ENCODE measurements at places on chromosomes 6 and 20. TPM values are rescaled to one million over a fixed set of nuclear protein-coding genes. Genes with fewer than 3 reads are reported as not detected.
A peak's percentile ranks its signal among the peaks of the same experiment; 100 is the strongest.

The IL17F gene
- total RNA-seq = not detected

The SALL4 gene
- total RNA-seq = 0.26 TPM

- peaks cover 22% of the 10 kb centered on the region for H3K4me1 ChIP-seq
- no peak for DNase-seq
- no peak overlapping the region for H3K27ac ChIP-seq
- no peaks in the 10 kb centered on the region for H3K36me3 ChIP-seq
Observed at GRCh38 chr6:40325791-40326190, 261.4 kb downstream of the LRFN2 start.

DNA sequence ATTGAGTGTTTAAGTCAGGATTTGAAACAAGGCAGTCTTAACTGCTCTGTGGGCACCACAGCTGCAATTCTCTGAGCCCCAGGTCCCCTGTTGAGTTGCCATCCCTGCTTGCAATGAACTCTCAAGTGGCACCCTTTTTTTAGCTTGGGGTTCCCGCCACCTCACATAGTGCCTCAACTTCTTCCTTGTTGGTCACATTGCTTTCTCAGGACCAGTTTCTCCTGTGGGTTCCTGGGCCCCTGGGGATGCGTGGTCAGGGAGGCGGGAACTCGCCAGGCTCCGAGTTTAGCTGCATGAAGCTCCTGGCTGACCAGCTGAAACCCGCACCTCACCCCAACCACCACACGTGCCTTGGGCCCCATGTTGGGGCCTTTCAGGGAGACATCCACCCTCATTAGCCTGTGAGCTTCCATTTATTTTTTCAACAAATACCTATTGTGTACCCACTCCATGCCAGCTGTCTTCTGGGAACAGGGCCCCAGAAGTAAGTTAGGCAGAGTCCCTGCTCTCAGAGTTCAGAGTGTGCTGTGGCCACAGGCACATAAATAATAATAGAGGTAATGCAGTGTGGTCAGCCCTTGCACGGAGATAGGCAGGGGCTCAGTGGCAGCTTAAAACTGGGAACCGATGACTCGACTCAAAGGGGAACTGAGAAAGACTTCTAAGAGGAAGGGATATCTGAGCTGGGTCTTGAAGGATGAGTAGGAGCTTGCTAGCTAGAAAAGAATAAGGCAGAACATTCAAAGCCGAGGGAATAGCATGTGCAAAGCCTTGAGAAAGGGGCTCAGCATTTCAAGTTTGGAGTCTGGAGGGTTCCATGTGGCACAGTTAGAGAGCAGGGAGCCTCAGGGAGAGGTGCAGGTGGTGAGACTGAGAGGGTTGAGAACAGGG lies 33.9 kb upstream of the FAM83D start:
- H3K4me3 ChIP-seq = no peak overlapping the region
- H3K27ac ChIP-seq = no peak overlapping the region
- no peaks in the 10 kb centered on the region for H3K36me3 ChIP-seq
- peaks cover 19% of the 10 kb centered on the region for H3K4me1 ChIP-seq
- no peaks in the 10 kb centered on the region for H3K27me3 ChIP-seq

GRCh38 chr6:164214066-164214465 lies 799.5 kb downstream of the QKI start:
- no peak overlapping the region for H3K27ac ChIP-seq
- no peaks in the 10 kb centered on the region for H3K4me1 ChIP-seq
- DNase-seq = no peak
- no peaks in the 10 kb centered on the region for H3K36me3 ChIP-seq
- no peak overlapping the region for H3K4me3 ChIP-seq

- no peaks in the 10 kb centered on the region for H3K27me3 ChIP-seq
- no peak overlapping the region for H3K4me3 ChIP-seq
- H3K4me1 ChIP-seq = no peaks in the 10 kb centered on the region
- DNase-seq = no peak
Observed at GRCh38 chr6:147621961-147622360, 113.5 kb downstream of the SAMD5 start.

DNA sequence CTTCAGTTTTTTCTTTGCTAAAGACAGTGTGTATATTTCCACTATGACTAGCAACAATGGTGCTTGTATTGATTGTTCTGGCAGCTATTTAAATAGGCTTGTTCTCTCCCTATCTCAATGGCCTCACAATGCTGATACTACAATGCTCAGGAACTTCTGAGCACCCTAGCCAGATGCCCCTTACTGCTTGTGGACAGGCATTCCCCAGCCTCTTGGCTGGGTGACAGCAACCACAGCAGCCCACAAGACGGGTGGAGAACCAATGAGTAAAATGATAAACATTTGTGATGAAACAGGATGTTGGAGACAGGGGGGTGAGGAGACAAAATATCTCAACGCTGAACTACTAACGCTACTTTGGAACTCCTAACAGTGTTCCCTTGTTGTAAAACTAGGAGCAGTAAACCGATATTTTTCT lies 42.3 kb downstream of the HIVEP2 start:
- peak overlapping the region; percentile 60 for H3K27ac ChIP-seq
- no peaks in the 10 kb centered on the region for H3K36me3 ChIP-seq
- no peaks in the 10 kb centered on the region for H3K27me3 ChIP-seq
- DNase-seq = no peak
- peaks cover 7% of the 10 kb centered on the region for H3K4me1 ChIP-seq
- H3K4me3 ChIP-seq = no peak overlapping the region

- no peak overlapping the region for H3K27ac ChIP-seq
- H3K4me1 ChIP-seq = no peaks in the 10 kb centered on the region
- DNase-seq = no peak
- H3K36me3 ChIP-seq = no peaks in the 10 kb centered on the region
Observed at GRCh38 chr6:161748535-161749416, 474.9 kb upstream of the AGPAT4 start.

DNA sequence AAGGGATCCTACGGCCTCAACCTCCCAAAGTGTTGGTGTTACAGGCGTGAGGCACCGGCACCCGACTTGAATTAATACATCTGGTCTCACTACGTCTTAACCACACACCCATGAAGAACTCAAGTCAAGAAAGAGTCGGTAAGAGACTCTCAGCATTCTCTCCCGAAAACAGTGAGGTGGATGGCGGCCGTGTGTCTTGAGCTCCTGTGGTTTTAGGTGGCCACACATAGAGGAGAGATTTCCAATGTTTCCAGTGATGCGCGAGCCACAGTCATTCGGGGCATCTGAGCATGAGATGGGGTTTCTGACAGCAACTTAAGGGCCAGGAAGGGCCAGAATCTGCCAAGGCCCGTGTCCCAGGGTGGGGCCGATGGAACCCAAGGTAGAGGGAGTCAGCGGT lies 766.4 kb upstream of the DEFB115 start:
- H3K36me3 ChIP-seq = no peaks in the 10 kb centered on the region
- DNase-seq = no peak
- H3K27ac ChIP-seq = no peak overlapping the region

Data from esophagus squamous epithelium (tissue), 5 donors.